ENCODE measurements at places on chromosomes 16 and 17. TPM values are rescaled to one million over a fixed set of nuclear protein-coding genes. Genes with fewer than 3 reads are reported as not detected.
A peak's percentile ranks its signal among the peaks of the same experiment; 100 is the strongest.

Gene CTRB2
- total RNA-seq: not detected

Gene SIAH1
- 22.3 TPM for total RNA-seq

Gene PYY
- 0.25 TPM for total RNA-seq

Gene SLC47A1
- 0.74 TPM for total RNA-seq

Gene STAT5A
- 52.0 TPM for total RNA-seq

Gene EFNB3
- 4.9 TPM for total RNA-seq

- H3K36me3 ChIP-seq: peaks cover 36% of the 10 kb centered on the region
- H3K4me3 ChIP-seq: no peak overlapping the region
- H3K27ac ChIP-seq: no peak overlapping the region
- H3K4me1 ChIP-seq: no peaks in the 10 kb centered on the region
These were observed 10.7 kb downstream of the UTP4 start for GRCh38 chr16:69143116-69143515.

- H3K4me1 ChIP-seq: peaks cover 3% of the 10 kb centered on the region
- no peaks in the 10 kb centered on the region for H3K36me3 ChIP-seq
- peak; percentile 37 for DNase-seq
- H3K27ac ChIP-seq: no peak overlapping the region
- peaks cover 9% of the 10 kb centered on the region for H3K27me3 ChIP-seq
These were observed 113.2 kb upstream of the SDK2 start for GRCh38 chr17:73757420-73757819.

GRCh38 chr16:87829988-87830672 is 39.2 kb downstream of the SLC7A5 start:
- H3K27me3 ChIP-seq: no peaks in the 10 kb centered on the region
- no peaks in the 10 kb centered on the region for H3K36me3 ChIP-seq
- H3K4me3 ChIP-seq: no peak overlapping the region
- no peaks in the 10 kb centered on the region for H3K4me1 ChIP-seq
- no peak overlapping the region for H3K27ac ChIP-seq
- no peak for DNase-seq

- peak; percentile 93 for DNase-seq
- no peaks in the 10 kb centered on the region for H3K27me3 ChIP-seq
- peaks cover 29% of the 10 kb centered on the region for H3K36me3 ChIP-seq
- peaks cover 5% of the 10 kb centered on the region for H3K4me1 ChIP-seq
- no peak overlapping the region for H3K27ac ChIP-seq
These were observed 12.6 kb upstream of the ATP6V0C start for GRCh38 chr16:2500918-2501750.

DNA sequence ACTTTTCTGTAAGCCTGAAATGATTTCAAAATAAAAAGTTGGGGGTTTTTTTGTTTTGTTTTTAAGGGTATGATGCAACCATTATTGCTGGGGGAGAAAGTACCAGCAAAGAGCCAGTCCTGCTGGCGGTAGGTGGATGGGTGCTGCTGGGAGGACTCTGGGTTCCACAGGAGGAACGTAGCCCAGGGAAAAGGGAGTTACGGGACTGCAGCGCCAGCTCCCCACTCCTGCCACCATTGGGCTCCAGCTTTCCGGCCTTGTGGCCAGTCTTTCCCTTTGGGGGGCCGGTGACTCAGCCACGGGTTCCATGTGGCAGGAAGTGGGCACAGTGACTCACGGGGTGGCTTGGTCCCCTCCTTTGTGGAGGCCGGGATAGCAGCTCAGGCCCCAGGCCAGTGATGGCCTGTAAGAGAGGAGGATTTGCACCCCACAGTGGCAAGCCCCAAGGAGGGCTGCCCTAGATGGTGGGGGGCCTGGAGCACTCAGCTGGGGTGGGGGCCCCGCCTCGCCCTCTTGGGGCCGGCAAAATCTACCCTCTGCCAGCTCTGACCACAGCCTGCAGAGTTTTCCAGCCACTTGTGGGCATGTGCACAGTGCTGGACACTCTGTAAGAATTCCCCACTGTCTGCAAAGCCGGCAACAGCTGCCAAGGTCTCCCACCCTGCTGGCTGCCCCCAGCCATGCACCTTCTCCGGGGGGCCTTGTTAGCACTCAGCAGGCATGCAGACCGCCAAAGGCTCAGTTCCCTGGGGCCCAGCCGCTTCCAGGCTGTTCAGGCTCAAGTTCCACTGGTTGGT is 30.4 kb downstream of the SOCS3 start:
- no peaks in the 10 kb centered on the region for H3K27me3 ChIP-seq
- DNase-seq: no peak
- H3K27ac ChIP-seq: no peak overlapping the region
- no peaks in the 10 kb centered on the region for H3K36me3 ChIP-seq
- peaks cover 13% of the 10 kb centered on the region for H3K4me1 ChIP-seq

DNA sequence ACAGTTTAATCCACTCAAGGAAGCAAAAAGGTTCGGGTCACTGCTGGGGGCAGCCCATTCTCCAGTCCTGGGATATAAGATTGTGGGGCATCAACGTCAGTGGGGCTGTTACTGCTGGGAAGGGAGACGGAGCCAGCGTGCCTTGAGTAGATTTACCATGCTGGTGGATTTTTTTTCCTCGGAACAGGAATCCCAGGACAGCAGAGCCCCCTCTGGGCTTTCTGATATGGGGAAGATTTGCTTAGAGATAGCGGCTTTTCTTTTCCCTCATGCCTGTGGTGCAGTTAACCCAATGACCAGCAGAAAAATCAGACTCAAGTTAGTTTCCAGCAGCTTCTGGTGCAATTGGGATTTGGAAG is 35.4 kb downstream of the WSCD1 start:
- DNase-seq: no peak
- peaks cover 3% of the 10 kb centered on the region for H3K4me1 ChIP-seq
- H3K4me3 ChIP-seq: no peak overlapping the region
- H3K36me3 ChIP-seq: no peaks in the 10 kb centered on the region

DNA sequence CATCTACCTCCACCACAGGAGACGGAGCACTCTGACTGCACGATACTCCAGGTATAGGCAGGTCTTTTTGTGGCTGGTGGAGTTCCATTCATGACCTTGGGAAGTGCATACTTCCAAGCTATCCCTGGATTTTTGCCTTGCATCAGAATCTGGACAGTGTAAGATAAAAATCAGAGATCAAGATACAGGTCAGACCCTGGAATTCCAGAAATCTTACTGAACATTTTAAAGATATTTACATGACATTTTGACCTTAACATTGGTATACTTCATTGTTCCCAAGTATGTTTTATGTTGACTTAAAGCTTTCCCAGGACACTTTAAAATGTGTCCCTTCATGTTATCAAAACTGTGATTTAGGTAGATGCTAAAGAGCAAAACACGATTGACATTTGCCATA is 101.0 kb downstream of the SYCE1L start:
- H3K36me3 ChIP-seq: no peaks in the 10 kb centered on the region
- H3K27ac ChIP-seq: no peak overlapping the region
- H3K4me3 ChIP-seq: no peak overlapping the region
- H3K27me3 ChIP-seq: no peaks in the 10 kb centered on the region
- peaks cover 3% of the 10 kb centered on the region for H3K4me1 ChIP-seq
- DNase-seq: no peak

- no peaks in the 10 kb centered on the region for H3K27me3 ChIP-seq
- DNase-seq: no peak
- peaks cover 1% of the 10 kb centered on the region for H3K36me3 ChIP-seq
- H3K27ac ChIP-seq: peak overlapping the region; percentile 90
- H3K4me3 ChIP-seq: no peak overlapping the region
These were observed 1.7 kb upstream of the MYO1C start for GRCh38 chr17:1494203-1494602.

GRCh38 chr17:8954339-8954738 is 11.2 kb downstream of the PIK3R5 start:
- no peak for DNase-seq
- no peaks in the 10 kb centered on the region for H3K27me3 ChIP-seq
- peak overlapping the region; percentile 61 for H3K27ac ChIP-seq
- no peaks in the 10 kb centered on the region for H3K4me1 ChIP-seq

DNA sequence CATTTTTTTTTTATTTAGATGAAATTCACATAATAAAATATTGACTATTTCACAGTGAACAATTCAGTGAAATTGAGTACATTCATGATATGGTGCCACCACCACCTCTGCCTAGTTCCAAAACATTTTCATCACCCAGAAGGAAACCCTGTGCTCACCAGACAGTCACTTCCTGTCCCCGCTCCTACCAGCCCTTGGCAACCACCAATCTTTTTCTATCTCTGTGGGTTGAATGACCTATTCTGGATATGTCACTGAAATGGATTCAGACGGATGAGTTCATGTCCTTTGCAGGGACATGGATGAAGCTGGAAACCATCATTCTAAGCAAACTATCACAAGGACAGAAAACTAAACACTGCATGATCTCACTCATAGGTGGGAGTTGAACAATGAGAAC is 40.5 kb downstream of the ATP2C2 start:
- no peaks in the 10 kb centered on the region for H3K4me1 ChIP-seq
- H3K4me3 ChIP-seq: no peak overlapping the region
- no peak for DNase-seq

DNA sequence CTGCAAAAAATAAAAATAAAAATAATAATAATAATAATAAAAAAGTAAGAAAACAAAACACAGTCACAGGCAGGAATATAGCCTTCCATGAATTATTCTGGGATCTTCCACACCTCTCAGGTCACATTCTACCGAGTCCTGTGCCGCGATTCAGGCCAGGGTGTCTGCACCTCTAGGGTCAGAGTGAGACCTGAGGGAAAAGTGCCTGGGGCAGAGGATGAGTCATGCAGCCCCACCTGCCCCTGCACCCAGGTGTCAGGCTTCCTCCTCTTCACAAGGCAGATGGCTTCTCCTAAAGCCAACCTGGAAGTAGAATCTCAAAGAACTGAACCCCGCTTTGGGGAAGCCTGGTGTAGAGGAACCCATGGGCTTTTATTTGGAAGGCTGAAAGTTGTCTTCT is 283.7 kb downstream of the CPPED1 start:
- no peak overlapping the region for H3K4me3 ChIP-seq
- no peaks in the 10 kb centered on the region for H3K4me1 ChIP-seq
- no peak for DNase-seq
- H3K36me3 ChIP-seq: peaks cover 9% of the 10 kb centered on the region
